ENCODE measurements at places on chromosomes 6 and 20.

DNA sequence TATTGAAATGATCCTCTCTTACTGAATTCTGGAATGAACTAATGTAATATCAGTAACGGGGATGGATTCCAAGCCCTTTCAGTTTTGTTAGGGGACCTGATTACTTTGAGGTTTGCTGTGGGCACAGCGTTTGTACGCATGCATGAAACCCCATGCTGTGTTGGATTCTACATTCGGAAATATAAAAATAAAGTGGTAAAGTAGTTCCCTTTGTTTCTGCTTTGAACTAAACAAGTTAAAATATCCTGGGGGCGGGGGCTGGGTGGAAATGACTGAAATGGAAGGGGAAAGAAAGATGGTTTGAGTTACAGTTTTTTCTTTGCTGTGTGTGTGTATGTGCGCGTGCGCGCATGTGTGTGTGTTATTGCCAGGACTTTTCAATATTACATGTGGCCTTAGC lies 196.5 kb upstream of the OPRM1 start:
- DNase-seq: no peak

GRCh38 chr6:146856296-146856695 lies 257.5 kb downstream of the ADGB start:
- DNase-seq: no peak

DNA sequence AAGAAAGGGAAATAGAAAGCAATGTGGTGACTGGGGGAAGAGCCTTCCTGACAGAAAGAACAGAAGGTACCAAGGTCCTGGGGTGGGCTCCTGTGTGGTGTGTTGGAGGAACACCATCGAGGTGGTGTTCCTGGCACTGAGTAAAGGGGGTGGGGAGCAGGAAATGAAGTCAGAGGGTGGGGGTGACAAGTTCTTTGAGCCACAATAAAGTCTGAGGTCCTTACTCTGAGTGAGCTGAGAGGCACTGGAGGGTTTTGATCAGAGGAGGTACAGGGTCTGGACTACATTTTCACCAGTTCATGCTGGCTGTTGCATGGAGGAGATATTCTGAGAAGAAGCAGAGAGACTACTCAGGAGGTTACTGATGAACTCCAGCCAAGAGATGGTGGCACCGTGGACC lies 198.2 kb downstream of the GMPR start:
- DNase-seq: no peak

DNA sequence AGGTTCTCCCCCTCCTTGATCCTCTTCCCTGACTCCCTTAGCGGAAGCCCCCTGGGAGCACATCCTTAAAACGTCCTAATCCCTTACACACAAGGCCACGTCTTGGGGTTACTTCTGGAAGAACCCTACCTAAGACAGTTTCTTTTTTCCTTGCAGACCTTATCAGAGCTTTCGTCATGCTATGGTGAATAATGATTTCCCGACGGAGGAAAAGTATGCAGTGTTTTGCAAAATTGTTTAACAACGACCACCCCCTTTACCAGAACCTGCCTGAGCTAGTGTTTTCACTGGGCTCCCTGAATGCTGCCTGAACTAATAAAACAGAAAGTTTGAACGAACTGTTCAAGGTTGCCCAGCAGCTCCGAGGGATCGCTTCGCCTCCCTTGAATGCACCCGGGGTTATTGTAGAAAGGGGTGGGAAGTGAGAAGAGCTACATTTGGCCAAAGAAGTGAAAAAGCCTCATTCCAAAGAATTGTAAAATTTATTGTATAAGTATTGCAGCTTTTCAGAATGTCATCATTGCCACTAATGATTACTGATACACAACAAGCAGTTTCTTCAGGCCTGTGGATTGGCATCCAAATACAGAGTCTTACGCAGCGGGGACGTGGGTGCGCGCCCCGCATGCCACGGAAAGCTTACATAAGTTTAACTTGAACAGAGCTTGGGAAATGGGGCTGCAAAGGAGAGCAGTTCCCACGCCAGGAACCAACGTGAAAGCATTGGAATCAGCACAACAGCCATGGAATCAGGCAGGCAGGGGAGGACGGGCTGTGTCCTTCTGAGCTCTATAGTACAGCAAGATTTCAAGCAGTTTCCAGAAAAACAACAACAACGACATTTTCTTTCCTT lies 27.9 kb upstream of the ZBP1 start:
- no peak for DNase-seq

- no peak for DNase-seq
These were observed 725 bp downstream of the OSER1 start for GRCh38 chr20:44209686-44210405.

GRCh38 chr6:42781546-42781795 lies 381 bp upstream of the BICRAL start:
- DNase-seq: no peak

DNA sequence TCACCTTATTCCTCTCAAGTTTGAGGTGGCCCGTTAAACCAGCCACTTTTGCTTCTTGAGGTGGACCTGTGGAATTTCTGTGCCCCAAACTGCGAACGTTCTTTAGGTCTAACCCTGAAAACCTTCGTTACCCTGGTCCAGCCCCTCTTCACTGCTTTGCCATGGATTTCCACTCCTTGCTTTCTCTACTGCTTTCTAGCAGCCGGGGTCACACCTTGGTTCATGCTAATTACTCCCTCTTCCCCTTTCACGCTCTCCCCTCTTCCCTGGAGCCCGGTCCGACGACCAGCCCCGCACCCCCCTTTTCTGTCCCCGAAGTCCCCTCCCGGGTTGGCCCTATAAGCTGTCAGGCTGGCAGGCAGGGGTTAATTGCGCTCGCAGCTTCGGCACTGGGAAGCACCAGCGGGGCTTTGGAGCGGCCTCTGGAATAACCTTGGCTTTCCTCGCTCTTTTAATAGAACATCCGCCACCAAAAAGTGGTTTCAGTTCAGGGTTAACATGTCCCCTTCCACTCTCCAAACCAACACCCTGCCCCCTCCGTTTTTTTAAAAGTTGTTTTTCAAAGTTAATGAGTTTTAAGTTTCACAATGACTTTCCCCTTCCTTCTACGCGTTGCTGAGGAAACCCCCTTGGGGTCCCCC lies 1.4 kb upstream of the HIVEP1 start:
- peak; percentile 87 for DNase-seq

DNA sequence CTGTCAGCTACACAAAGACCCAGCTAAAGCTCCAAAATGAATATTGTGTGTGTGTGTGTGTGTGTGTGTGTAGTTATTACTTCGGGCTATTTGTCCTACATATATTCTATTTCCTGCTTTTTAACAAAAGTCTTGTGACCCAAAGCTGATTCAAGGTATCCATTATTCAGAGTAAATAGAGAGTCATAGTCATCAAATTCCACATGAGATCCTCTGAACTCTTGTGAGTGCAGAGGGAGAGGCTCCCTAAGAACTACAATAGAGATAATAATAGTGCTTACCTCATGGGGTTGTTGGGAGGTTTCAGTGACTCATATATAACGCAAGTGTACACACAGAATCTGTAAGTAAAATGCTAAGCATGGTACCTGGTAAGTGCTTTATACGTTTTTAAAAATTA lies 95.6 kb upstream of the SHLD1 start:
- DNase-seq: peak; percentile 49

DNA sequence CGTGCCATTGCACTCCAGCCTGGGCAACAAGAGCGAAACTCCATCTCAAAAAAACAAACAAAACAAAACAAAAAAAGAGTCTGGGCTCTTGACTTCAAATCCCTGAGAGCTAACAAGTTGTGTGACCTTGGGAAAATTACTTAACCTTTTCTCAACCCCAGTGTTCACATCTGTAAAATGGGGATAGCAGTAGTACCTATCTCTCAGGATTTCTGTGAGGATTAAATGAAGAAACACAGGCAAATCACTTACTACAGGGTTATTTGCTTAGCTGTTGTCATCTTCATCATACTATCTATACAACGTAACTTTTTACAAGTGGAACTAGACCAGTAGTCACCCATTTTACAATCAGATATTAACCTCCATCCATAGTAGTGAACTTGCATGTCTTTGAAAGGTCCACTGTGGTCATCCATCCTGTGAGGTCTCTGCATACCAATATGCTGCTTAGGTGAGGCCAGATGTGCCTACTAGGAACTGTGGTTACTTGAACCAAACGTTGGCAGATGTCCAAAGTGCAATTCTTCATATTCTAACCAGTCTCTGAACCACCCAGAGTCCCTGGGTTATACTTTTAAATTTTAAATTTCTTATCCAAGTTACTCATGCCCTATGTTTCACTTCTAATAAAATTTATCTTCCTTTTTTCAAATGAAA lies 128.9 kb upstream of the BEND3 start:
- DNase-seq: peak; percentile 14

- no peak for DNase-seq
These were observed 36.0 kb upstream of the MPC1 start for GRCh38 chr6:166418691-166419143.

- DNase-seq: no peak
These were observed 3.6 kb upstream of the MDFI start for GRCh38 chr6:41634657-41635056.

All from NCI-H2029 (cell line).